Thoracic aorta (tissue), 2 donors: ENCODE measurements at places on chromosomes 13 and 19. TPM values are rescaled to one million over a fixed set of nuclear protein-coding genes. Genes with fewer than 3 reads are reported as not detected.

- no peak overlapping the region for H3K27ac ChIP-seq
- H3K4me3 ChIP-seq = no peak overlapping the region
- H3K4me1 ChIP-seq = peaks cover 16% of the 10 kb centered on the region
- no peak for DNase-seq
- peaks cover 13% of the 10 kb centered on the region for H3K36me3 ChIP-seq
Measured at GRCh38 chr13:111265006-111265700, 55.3 kb upstream of the TEX29 start.

- DNase-seq = no peak
- H3K27me3 ChIP-seq = no peaks in the 10 kb centered on the region
- peak overlapping the region; percentile 56 for H3K4me3 ChIP-seq
- H3K27ac ChIP-seq = peak overlapping the region; percentile 99
- peaks cover 85% of the 10 kb centered on the region for H3K4me1 ChIP-seq
Measured at GRCh38 chr19:38664503-38665211, 17.2 kb downstream of the ACTN4 start.

DNA sequence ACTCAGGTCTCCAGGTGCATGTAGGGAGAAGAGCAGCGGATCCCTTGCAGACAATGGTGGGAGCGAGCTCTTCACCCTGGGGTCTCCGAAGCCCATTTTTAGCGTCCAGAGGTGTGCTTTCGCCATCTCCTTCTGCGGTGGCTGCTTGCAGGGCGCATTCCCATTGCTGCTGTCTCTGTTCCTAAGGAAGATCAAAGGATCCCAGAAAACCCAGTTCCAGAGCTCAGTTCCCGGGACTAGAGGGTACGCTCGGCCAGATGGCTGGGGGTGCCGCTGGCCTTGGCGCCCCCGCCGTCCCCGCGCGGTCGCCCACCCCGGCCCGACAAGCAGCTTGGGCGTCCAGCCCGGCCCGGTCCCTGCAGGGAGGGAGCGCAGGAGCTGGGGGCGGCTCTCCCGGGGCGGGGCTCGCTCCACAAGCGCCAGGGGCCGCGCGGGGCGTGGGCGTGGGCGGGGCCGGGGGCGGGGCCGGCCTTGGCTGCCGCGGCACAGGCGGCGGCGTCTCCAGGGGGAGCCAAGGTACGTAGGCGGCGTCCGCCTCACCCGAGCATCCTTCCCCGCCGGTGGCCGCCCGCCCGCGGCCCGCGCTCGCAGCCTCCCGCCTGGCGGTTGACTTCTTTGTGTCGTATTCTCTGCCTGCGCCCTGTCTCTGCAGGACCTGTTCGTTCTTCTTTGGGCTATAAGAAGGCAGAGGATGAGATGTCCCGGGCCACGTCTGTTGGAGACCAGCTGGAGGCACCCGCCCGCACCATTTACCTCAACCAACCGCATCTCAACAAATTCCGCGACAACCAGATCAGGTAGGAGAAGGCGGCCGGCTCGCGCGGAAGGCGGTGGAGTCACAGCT is 96.8 kb downstream of the ATP8A2 start:
- no peaks in the 10 kb centered on the region for H3K27me3 ChIP-seq
- no peak overlapping the region for H3K4me3 ChIP-seq
- no peak overlapping the region for H3K27ac ChIP-seq
- no peaks in the 10 kb centered on the region for H3K4me1 ChIP-seq
- no peaks in the 10 kb centered on the region for H3K36me3 ChIP-seq

Gene GSX1
- total RNA-seq = not detected

Gene FREM2
- not detected for total RNA-seq
